Stimulated activated CD4-positive, alpha-beta T cell treated with anti-CD3 and anti-CD28 coated beads, TNF-alpha, amount 100 ng/mL, for 48 hours (primary cell): ENCODE measurements at places on chromosomes 12 and 14.

DNA sequence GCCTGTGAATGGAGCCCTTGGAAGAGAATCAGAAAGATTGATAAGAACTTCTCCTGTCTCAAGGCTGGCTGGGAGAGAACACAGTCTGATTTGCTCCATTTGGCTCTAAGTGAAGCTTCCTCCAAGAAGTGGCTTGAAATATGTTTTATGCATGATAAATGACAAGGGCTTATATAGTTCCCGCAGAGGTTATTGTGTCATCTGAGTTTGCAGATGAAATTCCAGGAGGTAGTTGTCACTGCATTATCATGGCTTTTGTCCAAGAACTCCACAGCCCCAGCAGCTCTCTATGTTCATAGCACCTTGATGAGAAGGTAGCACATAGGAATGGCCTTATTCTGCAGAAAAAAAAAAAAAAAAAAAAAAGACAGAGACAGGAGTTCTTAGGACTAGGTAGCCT is 108.5 kb downstream of the DACT1 start:
- no peak for DNase-seq

- no peak for DNase-seq
These were observed 1.6 kb downstream of the BEGAIN start for GRCh38 chr14:100585448-100586152.

- no peak for DNase-seq
These were observed 211.3 kb upstream of the KRR1 start for GRCh38 chr12:75722714-75723200.

- DNase-seq: no peak
These were observed 6.3 kb downstream of the YBX3 start for GRCh38 chr12:10716704-10717315.

- no peak for DNase-seq
These were observed 68.2 kb downstream of the PLEKHG7 start for GRCh38 chr12:92771001-92771400.

DNA sequence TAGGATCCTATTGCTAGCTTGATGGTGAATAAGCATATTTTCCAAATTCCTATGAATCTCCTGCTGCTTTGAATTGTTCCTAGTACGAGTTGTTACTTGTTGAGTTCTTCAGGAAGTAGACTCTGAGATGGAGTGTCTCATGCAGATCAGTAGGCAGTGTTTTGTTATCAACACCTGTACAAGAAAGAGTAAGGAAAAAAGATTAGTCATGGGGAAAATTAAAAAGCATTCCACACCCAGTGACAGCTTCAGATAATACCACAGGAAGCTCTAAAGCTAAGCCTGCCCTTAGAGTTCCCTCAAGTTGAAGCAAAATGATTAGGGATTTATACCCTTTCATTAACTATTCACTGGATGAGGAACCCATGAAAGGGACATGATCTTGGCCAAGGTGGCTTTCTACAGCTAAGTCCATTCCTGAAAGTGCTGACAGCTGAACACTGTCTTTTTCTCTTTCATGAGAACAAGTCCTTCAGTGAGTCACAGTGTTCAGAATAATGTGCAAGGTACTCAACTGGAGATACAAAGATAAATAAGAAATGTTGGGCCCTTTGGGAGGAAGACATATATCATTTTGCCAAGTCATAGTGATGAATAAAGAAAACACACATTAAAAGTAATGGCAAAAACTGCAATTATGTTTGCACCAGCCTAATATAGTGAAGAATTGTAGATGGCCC is 49.1 kb downstream of the CCER1 start:
- no peak for DNase-seq

DNA sequence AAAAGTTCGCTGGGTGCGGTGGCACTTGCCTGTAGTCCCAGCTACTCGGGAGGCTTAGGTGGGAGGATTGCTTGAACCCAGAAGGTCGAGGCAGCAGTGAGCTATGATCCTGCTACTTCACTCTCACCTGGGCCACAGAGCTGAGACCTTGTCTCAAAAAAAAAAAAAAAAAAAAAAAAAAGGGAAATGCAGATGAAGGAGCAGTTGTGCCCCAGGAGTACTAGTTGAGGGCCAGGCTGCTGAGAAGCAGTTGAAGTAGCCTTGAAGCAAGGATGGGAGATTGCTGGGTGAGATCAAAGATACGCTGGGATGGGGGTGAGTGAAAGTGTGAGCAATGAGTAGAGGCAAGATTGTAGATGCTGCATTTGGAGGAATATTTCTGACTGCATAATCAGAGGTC is 93.4 kb upstream of the DNM1L start:
- DNase-seq: no peak

GRCh38 chr12:45235087-45236025 is 19.5 kb downstream of the ANO6 start:
- no peak for DNase-seq

DNA sequence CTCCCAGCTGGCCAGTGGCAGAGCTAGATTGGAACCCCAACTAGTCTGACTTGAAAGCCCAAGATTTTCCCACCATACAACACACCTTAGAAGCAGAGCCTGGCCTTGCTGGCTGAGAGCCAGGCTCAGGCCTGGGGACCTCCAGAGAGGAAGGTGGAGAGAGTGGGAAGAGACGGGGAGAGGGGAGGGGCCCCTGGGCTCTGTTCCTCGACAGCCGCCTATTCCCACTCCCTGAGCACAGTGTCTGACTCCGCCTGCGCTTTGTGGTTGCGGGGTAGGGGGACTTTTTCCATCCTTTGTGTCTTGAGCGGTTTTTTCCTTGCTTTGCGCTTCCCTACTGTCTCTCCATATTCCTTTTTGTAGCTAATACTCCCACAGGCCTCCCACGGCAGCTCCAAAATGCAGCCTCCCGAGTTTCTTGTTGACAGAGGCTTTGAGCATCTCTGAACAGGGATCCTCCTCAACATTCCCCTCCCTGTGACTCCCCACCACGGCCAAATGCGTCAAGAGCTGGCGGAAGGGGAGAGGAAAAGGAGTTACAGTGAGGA is 4.0 kb upstream of the KCNH3 start:
- no peak for DNase-seq

DNA sequence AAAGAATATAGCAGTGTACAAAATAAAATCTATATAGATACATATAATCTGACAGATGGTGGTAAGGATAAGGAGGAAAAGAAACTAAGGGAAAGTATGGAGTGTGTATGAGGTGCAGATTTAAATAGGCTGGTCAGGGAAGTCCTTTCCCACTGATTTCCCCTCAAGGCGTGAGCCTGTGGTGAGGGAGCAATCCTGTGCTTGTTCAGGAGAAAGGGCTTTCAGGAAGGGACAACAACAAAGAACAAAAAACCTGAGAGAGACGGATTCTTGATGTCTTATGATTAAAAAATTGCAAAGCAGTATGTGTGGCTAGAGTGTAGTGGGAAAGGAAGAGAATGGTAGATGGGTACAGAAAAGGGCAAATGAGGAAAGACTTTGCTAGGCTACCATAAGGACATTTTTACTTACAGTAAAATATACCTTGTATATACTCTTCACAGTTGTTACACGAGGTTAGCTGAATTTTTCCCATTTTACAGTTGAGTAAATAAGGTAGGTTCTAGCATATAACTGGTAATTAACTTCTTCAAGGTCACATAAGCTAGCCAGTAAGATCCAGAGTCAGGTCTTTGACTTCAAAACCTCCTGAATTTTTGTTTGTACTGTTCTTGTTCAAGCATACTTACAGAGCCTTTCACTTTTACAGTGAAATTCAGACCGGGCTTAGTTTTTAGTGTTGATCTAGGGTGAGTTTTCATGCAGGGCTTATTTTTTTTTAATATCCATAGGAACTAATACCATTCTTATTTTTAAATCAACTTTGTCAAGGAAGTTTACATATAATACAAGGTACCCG is 15.6 kb downstream of the CNOT2 start:
- no peak for DNase-seq

DNA sequence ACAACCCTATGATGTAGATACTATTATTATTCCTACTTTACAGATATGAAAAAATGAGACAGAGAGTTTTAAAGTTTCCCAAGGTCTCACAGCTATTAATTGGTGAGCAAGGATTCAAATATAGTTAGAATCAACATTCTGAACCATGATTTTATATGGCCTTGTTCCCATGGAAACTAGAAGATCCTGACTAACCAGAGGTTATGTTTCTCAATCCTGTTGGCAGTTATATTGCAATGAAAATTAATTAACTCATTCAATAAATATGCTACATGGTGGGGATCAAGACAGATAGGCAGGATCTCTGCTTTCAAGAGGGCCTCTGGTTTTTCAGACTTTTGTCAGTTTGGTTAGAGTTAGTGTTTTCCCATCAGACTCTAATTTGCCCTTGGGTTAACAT is 9.3 kb upstream of the FUT8 start:
- DNase-seq: no peak

- DNase-seq: no peak
These were observed 22.7 kb upstream of the BEGAIN start for GRCh38 chr14:100609941-100610391.

DNA sequence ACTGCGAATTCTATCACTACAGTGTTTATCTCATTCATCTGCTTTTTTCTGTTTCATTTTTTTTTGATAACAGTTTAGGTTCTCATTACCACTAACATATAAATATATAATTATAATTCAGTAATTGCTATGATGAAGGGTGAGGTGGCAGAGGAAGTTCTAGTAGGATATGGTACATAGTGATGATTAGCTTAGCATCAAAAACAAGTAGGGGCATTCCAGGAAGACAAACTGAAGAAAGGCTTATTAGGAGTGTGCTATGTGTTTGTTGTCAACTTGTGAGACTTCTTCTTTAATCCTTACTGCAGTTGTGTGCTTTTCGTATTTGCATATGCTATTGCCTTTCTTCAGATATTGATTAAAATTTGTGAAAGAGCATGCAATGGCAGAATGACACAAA is 20.6 kb downstream of the FUT8 start:
- DNase-seq: no peak

DNA sequence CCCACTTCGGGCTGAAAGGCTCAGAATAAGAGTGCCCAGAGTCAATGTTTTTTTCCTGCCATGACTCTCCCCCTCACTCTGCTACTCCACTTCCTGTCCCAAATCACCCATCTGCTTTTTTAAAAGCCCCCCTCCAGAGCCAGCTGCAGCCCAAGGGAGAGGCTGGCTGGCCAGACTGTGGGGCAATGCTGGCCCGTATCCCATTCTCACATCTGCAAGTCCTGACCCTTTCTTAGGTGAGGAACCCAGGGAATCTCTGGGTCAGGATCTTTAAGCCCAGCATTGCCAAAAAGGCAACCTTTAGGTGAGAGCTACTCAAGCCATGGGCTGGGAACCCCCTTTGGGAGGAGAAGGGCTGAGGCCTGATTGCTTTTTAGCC is 1.7 kb upstream of the ITGA5 start:
- DNase-seq: no peak

- DNase-seq: no peak
These were observed 47.7 kb downstream of the LEMD3 start for GRCh38 chr12:65217086-65217485.

GRCh38 chr12:51076236-51076930 is 7.0 kb downstream of the CSRNP2 start:
- DNase-seq: peak; percentile 6

DNA sequence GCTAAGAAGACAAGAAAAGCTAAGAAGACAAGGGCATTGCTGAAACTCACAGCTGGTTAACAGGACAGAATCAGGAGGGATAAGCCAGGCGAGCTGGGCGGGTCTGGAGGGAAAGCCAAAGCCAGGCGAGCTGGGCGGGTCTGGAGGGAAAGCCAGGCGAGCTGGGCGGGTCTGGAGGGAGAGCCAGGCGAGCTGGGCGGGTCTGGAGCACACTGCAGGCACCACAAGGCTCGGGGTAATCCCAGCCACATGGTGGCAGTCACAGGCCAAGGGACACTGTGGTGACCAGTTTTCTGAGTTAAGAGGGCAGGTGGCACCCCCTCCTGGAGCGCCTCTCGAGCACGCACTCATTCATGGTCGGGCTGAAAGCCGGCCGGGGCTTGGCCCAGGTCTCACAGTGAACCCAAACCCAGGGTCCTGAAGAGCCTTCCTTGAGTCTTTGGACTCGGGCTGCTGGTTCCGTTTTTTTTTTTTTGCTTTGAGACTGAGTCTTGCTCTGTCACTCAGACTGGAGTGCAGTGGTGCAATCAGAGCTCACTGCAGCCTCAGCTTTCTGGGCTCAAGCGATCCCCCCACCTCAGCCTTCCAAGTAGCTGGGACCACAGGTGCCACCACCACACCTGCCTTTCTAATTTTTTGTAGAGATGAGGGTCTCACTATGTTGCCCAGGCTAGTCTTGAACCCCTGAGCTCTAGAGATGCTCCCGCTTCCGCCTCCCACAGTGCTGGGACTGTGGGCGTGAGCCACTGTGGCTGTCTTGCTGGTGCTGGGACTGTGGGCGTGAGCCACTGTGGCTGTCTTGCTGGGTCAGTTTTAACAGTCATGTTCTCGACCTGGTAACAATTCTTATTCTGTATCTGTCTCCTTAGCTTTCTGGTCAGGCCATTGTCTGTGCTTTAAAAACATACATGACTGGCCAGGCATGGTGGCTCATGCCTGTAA is 40.2 kb downstream of the HSP90AA1 start:
- DNase-seq: no peak

DNA sequence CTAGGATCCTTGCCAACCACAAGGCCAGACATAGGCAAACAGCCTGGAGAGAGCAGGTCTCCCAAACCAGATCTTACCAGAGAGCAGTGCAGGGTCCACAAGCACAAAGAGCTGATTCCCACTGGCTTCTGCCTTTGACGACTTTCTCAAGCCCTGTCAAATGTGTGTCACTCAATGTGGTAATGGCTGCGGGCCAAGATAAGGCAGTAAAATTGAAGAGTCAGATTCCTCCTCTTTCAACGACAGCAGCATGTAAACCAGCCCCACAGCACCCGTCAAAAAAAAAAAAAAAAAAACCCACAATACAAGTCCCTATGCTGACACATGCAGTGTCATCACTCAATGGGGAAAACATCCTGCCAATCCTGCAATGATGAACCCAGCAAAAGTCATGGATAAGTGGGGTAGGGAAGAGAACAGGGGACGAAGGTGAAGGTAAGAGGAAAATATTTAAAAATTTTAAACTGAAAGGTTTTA is at the start of gene STON2:
Gene STON2, minus strand, starts transcription at position 123 of the 477 bp plus-strand sequence. CDS start 1,942 bp downstream, outside the sequence.
- DNase-seq: peak; percentile 14
